ENCODE measurements at places on chromosomes 7 and 10. TPM values are rescaled to one million over a fixed set of nuclear protein-coding genes. Genes with fewer than 3 reads are reported as not detected.

The IGFBP1 gene
- total RNA-seq: not detected

DNA sequence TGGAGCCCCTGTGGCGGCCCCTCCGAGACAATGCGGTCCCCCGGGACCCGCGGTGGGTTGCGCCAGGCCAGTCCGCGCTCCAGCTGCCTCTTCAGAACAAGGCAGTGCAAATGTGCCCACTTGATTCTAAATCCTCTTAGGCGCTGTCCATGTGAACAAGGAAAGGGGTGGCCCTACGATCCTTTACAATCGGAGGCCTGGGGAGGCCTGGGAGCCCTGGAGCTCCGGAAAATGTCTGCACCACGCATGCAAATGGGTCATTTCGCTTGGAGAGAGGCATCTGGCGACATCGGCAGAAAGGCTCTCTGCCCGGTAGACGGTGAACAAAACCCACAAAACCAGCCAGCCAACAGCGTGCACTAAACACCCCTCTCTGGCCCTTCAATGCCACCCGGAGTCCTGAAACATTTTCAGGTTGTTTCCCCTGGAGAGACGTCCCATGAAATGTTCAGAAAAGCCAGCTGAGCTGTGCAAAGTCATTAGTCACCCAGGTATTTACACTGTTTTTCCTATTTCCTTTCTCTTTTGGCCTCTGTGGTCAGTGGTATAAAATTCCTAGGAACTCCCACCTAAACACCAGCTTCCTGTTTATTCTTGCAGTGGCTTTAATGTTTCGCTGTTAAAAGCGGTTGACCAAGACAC is 102.8 kb upstream of the ZNF438 start:
- DNase-seq: no peak

GRCh38 chr7:151274396-151274795 is 25.9 kb upstream of the SMARCD3 start:
- no peak for DNase-seq

The EIF3A gene
- total RNA-seq: 110 TPM

DNA sequence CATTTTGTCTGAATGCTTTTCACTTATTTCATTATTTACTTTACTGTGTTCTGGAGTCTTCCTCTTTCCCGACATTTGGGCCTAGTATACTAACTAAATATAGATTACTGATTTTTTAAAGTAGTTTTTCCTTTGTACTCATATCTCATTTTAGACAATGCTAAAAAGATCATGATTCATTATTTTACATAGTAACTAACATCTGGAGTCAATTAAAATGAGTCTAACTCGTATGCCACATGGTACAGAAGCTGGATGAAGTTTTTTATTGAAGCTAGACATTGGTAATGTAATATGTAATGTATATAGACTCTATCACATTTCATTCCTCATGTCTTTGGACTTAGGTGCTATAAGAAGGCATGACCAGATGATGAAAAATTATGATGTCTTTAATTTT is 156.3 kb upstream of the HGF start:
- DNase-seq: no peak

- DNase-seq: no peak
Measured at GRCh38 chr10:110334061-110334656, 29.4 kb upstream of the SMNDC1 start.

DNA sequence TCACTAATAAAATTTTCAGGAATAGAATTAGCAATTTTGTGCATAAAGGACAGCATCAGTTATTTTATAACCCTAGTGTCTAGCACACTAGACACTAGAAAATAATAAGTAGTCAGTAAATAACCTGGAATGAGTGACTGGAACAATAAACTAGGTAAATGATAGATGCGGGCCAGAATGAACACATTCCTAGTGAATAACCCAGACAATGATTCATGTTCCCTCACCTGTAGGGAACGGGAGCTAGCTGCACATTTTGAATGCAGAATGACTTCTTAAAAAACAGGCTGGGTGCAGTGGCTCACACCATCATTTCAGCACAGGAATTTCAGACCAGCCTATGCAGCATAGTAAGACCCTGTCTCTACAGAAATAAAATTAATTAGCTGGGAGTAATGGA is 3.2 kb upstream of the ATOH7 start:
- DNase-seq: no peak

DNA sequence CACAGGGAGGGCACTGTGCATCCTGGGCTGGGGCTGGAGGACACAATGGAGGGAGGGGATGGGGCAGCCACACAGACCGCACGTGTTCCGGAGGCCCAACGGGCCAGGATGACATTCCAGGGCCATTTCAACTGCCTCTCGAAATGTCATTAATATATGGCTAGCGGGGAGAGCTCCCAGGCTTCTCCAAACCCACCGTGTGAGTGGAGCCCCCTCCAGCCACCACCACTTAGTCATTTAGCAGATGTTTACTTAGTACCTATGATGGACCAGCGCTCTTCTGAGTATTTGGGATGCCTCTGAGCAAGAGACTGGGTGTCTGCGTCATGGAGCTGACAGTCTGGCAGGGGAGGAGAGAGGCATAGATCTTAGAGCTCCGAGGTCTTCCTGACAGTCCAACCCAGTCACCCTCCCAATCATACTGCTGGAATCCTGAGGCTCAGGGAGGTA is 107.3 kb downstream of the ZMIZ1 start:
- no peak for DNase-seq

DNA sequence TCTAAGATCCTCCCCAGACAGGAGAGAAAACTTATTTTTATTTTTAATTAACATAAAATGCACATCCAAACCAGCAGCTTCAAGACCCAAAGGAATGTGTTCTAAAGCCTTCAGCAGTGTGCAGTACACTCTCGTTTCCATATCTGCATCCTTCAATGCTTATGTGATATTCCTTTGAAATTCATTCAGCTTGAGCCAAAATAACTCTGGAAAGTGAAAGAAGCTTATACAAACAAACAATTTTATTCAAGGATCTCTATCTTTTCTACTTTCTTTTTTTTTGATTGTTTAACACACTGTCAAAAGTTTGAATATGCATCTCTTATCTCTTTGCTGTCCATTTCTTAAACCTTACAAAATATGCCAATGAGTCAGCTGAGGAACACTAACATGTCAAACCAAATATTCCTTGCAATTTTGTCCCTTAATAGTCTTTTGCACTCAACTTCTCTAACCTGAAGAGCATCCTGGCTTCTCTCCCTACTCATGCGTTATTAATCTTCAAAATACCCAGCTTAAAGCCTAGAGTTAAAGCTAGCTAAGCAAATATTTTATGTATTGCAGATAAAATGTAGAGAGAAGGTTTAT is 124.3 kb downstream of the THSD7A start:
- no peak for DNase-seq

The PSD gene
- 88.5 TPM for total RNA-seq

The BMPER gene
- 16.2 TPM for total RNA-seq

DNA sequence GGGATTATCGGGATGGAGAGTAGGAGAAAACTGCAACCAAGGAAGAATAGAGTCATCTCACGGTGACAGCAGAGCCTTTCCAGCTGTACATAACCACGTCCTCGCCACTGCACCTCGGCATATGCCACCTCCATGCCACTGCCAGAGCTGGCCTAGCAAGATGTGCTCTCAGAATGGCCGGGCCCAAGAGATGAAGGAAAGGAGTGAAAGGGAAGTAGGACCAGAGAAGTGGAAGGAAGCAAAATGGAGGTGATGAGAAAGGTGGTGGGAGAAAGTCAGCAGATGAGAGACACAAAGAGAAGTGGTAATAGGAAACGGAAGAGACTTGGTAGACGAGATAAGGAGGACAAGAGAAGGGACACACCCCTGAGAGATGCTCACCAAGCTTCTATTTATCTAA is 8.0 kb upstream of the CALU start:
- no peak for DNase-seq

DNA sequence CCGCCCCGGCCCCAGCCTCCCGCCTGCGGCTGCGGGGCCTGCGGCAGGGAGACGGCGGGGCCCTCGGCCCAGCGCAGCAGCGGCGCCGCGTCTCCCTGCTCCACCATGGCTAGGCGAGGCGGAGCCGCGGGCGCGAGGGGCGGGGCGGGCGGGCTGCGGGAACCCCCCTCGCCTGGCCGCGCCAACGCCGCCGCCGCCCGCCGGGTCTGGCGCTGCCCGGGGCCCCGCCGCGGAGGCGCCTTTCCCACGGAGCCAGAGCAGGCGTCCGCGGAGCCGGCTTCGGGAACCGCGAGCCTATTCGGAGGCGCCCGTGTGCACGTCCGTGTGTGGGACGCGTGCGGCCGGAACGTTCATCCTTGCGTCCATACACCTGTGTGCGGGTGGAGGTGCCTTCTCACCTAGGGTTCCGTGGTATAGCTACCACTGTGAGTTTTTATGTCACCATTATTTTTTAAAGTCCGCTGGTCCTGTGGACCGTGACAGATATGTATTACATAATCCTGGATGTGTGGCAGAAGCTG is at the start of gene DENND11:
Gene DENND11 (minus strand): TSS at position 120 of the 521 bp plus-strand sequence. CDS start 13 bp downstream, at position 107.
- DNase-seq: peak; percentile 65

DNA sequence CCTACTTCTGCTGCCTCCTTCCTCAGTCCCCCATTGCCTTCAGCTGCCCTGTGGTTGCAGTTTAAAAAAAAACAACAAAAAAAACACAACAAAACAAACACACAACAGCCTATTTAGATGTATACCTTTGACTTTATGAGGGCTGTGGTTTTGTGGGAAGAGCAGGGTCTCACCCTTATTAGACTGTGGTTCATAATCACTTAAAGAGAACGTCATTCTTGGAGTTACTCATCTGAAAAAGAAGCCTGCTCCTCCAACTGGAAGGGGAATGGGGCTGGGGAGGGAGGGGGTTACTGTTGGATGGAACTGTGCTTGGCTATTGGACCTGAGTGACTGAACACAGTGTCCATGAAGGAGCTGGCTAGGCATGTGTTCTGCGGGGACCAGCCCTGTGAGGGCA is 48.1 kb downstream of the SDK1 start:
- no peak for DNase-seq

The TMEM273 gene
- total RNA-seq: 0.39 TPM

DNA sequence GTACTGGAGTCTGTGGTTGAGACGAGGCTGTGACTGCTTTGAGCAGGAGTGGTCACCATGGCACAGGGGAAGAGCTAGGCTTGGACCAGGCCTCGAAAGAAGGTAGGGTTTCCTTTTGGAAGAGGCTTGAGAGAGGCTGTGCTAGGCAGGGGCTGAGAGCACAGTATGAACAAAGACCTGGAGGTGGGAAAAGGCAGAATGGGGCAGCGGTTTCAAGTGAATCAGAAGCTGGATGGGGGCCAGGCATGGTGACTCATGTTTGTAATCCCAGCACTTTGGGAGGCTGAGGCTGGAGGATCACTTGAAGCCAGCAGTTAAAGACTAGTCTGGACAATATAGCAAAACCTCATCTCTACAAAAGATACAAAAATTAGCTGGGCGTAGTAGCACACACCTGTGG is 65.9 kb downstream of the CLIP2 start:
- DNase-seq: no peak

GRCh38 chr7:17608114-17608833 is 309.8 kb downstream of the AHR start:
- no peak for DNase-seq

The WDR86 gene
- 70.5 TPM for total RNA-seq

- no peak for DNase-seq
Measured at GRCh38 chr10:1372212-1372611, 316.0 kb downstream of the WDR37 start.

- no peak for DNase-seq
Measured at GRCh38 chr10:21976739-21977138, 26.8 kb downstream of the DNAJC1 start.

- DNase-seq: no peak
Measured at GRCh38 chr7:76149847-76150691, 51.6 kb upstream of the SRRM3 start.

- DNase-seq: no peak
Measured at GRCh38 chr10:44724415-44725174, 186.5 kb upstream of the TMEM72 start.

DNA sequence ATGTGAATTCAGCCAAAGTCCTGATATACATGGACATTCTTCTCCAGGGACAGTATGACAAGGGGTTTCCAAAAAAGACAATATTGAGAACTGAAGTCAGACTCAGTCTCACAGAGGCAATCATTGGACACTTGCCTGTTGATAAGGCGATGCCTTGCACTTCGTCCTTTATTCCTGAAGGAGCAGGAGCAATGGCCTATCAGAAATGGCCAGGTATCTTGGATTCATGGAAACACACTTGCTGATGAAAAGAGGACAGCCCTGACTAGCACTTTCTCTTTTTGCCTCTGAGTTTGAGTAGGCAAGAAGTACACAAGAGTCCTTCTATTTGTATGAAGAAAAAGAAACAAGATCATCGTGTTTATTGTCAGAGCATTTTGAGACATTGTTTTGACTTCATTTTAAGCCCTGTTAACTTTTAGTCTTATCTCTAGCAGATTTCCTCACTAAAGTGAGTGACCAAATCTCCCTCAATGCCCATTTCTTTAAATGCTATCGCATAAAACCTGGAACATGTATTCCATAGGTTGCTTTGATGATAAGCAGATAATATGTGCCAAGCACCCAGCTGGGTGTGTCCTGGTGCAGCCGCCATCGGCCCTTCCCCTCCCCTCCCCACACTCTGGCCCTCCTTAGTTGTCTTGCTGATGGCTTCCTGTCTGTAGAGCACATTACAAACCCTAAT is 26.6 kb downstream of the ST8SIA6 start:
- DNase-seq: no peak

DNA sequence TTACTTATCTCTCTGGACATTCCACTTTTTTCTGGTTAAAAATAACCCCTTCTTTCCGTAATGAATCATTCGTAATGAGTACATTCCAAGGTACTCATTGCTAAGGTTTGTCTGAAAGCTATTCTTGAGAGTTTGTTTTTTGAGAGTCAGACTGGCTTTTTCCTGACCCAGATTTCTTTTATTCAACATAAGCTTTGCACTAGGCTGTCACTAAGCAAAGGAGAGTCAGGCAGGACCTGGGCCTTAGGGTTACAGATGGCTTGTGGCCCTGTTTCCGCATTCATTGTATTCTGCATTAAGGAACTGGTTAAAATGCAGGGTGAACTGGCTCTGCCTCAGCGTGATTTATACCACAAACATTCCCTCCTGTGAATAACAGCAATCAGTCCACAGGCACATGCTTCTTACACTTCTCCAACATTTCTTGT is 84.1 kb downstream of the POM121L12 start:
- no peak for DNase-seq

- no peak for DNase-seq
Measured at GRCh38 chr7:144910411-144910810, 74.6 kb upstream of the TPK1 start.

GRCh38 chr7:79227044-79227443 is 226.4 kb downstream of the MAGI2 start:
- no peak for DNase-seq

DNA sequence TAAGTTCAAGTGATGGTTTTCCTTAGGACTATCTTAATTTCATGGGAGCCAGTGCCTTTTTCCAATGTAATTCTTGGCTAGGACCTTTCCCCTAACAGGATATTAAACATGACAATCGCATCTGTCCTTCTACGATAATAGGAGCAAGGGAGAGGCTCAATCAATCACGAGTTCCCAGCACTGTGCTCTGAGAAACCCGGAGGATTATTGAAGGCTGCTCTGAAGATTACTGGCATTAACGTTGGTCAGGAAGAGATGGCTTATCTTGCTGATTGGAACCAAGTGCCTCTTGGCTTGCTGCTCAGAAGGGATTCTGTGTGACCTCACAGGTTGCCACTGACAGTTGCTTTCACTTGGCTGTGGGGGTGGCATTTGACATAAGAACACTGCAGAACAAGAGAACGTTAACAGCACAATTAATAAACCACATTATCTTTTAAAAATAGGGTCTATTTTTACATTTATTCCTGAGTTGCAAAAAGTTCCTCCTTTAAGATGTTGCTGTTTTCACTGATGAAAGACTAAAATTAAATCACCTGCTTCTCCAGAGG is 252.1 kb upstream of the TAC1 start:
- no peak for DNase-seq

GRCh38 chr10:128476368-128476725 is 350.1 kb upstream of the MKI67 start:
- DNase-seq: no peak

Data from glutamatergic neuron (in vitro differentiated cells).